Adrenal gland (tissue), 19 donors: ENCODE measurements at places on chromosomes 5 and 9.

GRCh38 chr9:131419026-131419614 lies 25.2 kb downstream of the PRRC2B start:
- no peak for DNase-seq

- no peak for DNase-seq
Measured at GRCh38 chr5:162769019-162769418, 668.4 kb upstream of the CCNG1 start.

DNA sequence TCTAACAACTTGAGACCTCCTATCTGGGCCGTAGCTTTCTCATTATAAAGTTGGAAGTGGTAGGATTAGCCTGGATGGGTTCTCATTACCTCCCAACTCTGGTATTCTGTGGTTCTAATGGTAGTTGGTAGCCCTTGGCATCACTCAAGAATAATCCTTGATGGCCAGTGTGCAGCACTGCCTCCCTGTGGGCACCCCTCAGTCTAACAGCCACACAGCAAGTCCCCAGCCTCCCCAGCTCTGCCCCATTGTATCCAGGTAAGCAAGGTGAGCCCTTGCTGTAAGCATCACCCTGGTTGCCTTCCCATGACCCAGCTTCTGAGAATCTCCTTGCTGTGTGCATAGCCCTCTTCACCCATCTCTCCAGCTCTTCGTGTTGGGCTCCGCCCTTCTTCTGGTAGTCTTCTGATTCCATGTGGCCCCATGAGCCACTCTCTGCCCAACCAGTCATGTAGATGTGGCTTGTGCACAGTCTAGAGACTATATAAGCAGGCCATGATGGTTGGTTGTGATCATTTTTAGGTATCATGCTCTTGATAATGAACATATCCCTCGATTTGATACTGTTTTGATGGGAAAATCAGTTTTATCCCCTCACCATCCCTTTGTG lies 57.6 kb upstream of the GRHPR start:
- no peak for DNase-seq

GRCh38 chr5:160500786-160501779 lies 79.4 kb downstream of the PTTG1 start:
- DNase-seq, result peak; percentile 36

DNA sequence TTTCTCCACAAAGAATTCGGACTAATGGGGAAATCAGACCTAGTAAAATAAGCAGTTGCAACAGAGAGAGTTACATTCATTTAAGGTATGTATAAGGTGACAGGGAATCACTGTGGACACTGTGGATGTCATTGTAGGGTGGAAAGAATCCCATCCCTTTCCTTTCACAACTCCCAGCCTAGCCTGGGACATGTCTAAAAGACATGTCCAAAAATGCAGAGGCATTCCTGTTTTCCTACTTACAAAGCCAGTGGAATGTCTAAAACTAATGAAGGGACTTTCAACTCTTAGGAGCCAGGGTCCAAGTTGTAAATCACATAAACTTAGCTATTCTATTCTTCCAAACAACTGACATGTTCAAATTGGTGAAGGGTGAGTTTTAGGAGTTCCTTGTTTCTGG lies 511.0 kb downstream of the PRELID2 start:
- DNase-seq, result no peak

- no peak for DNase-seq
Measured at GRCh38 chr5:16888694-16889124, 47.4 kb downstream of the MYO10 start.

DNA sequence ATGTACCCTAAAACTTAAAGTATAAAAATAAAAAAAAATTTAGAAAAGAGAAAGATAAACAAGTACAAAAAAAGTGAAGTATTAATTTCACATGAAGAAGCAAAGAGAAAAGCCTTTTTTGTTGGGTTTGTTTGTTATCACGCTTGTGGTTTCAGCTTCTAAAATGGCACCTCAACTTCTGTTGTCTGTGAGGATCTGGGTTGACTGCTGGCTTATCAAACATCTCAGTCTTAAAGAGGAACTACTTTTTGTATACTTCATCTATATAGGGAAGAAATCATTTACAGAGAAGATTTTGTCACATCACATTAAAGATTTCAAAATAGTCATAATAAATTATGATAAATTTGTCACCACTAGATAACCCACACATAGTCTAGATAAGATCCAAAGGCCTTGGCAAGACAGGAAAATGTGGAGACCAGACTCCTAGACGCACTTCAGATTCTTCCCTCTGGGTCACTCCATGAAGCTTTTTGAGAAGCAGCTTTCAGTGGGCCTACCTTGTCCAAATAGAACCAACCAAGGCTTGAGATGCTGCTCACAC lies 8.8 kb upstream of the ADGRV1 start:
- DNase-seq, result no peak

GRCh38 chr5:111857623-111858022 lies 100.6 kb upstream of the NREP start:
- no peak for DNase-seq

DNA sequence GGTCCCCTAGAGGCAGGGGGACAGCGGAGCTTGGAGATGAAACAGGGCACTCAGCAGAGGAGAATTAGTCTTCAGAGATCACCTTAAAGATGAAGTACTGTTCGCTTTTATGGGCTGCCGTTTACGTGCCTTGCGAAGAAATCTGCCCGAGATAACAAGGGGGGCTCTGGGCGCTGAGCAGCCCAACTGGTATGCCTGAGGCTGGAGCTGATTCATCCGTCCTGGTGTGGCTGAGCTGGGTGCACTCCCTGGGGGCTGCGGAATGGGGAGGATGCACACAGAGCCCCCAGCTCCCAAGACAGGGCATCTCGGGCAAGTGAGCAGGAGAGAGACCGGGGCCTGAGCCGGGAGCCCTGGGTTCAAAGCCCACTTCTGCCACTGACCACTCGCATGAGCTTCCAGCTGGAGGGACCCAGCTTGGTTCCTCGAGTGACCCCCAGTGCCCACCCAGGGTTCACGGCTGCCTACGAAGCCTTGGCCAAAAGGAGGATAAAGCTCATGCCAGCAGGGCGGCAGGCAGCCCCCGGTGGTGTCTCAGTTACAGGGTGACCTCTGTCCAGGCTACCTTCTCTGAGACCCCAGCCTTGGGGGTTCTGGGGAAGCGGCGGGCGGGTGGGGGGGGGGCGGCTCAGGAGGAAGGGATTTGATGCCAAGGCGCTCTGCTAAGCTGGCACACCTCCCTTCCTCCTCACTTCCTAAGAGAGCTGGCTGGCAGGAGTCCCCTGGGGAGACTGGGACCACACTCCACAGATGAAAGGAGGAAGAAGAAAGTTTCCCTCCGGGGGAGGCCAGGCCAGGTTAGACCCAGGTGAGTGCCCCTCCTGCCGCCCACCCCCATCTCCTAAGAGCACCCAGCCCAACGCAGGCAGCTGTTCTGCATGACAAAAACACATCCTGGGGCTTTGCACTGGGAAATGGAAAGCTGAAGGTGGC lies 5.7 kb downstream of the FIBCD1 start:
- DNase-seq, result no peak

DNA sequence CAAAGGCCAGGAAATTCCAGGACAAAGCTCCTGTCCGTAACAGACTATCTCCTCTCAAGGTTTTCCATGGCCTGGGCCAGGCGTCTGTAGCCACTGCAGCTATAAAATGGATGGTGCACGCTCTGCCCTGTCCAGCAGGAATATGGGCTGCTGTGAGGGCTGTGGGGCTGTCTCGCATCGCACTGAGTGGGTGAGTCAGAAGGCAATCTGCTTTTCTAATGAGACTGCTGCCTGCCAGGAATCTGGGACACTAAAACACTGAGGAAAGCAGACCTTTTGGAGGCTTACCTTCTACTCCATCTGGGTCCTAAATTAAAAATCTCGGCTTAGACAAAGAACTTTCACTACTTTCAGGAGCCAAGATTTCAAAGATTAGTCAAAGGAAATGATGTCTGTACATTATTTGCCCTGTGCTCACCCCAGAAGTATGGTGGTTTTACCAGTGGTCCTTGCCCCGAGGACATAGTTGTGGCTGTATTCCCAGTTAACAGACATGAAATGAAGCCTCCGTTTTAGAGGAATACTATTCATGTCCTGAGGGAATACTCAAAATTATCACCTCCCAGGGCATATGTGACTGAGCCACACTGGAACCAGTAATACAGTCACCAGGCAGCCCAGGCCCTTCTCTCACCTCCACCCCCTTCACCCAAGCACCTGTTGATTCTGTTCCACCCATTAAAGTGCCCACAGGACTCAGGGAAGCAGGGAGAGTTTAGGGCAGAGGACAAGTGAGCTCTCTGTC lies 56.4 kb downstream of the PFDN1 start:
- peak; percentile 84 for DNase-seq

DNA sequence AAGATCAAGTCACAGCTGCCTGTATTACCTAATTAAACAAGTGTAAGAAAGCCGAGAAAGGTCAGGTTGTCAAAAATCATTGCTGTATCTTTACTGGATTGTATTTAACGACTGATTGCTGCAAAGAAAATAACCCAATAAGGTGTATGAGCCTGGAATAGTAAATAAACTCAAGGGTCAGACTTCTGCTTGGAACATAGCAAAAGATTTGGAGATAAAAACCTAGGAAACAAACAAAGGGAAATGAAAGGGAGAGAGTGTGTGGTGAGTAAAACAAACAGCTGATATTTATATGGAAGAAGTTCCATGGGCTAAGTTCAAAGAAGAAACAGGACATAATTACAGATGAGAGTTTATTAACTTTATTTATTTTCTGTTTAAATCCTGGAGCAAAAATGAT lies 354.0 kb downstream of the TLR4 start:
- DNase-seq, result no peak

DNA sequence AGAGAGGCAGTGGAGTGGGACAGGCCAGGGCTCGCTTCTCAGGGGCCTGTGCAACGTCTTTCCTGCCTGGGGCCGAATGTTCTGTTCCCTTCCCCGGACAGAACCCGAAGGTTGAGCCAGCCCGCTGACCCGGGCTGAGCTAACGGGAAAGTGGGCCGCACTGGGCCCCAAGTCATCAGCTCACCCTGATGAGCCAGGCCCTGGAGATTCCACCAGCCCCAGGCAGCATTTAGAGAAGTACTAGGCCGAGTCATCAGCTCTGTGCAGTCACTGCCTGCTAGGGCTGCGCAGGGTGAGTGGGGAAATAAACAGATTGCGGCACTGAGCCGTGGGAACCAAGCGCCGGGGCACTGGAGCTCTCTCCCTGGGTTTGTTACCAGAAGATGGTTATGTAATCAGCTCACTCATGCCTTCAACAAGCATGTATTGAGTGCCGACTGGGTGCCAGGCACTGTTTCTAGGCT lies 29.1 kb upstream of the DUSP1 start:
- peak; percentile 77 for DNase-seq

- peak; percentile 65 for DNase-seq
Measured at GRCh38 chr9:33202552-33203201, 35.5 kb upstream of the B4GALT1 start.

DNA sequence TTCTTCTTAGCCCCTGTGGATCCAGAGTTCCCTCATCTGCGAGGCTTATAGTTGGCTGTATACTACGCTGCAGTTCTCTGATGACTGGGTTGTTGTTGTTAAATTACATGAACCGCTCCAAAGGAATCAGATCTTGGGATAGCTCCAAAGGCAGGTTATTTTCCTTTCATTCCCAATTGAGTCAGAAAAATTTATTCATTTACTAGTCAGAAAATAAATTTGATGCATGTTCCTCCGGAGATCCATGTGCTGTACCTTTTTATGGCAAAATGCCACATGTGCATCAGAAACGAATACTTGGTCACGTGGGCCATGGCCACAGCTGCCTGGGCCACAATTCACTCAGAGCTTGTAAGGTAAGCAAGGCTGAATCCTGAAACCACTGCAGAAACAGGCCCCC lies 304.0 kb downstream of the NR2F1-AS1 start:
- DNase-seq, result no peak

DNA sequence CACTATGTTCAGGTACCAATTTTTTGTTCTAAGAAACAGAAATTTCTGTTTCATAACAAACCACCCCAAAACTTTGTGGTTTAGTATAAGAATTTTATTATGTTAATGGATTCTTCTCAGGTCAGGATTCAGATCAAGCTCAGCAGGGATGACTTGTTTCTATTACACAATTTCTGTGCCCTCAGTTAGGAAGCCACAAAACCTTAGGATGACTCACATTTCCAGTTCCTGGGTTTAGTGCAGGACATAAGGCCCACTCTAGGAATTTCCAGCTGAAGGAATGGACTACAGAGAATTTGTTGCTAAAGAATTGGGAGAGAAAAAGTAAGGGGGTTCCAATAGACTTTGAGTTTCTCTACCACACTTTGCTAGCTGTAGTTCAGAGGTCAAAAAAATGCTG lies 629.3 kb downstream of the ANXA1 start:
- DNase-seq, result no peak

DNA sequence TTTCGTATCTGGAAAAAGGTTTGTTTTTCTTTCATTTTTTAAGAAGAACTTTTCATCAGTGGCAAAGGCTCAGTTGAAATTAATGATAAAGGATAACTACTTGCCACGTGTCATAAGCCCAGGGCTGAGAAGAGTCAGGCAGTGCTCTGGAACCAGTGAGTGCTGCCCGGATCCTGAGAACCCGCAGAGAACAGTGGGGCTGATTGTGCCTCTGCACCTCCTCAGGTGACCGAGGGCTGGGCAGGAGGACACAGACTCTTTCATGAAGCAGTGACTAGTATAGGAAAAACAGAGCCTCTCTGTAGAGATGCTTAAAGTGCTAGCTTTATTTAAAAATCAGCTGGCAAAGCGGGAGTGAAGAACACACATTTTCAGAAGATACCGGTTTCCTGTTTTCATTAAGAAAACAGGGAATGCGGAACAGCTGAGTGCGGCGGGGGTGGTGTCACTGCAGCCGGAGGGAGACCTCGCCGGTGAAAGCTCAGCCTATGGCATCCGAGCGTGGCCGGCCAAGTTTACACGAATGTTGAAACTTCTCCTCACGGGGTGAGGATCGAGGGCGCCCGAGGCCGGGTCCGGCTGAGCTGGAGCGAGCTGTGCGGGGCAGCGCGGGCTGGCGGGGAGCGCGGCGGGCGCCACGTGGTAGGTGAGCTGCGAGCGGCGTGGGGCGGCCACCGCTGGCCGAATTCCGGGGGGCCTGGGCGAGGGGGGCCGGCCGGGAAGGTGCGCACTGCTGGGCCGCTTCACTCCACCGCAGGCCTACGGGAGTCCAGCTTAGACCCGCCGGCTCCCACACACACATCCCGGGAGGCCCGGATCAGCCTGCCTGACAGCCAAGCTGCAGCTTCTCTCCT lies 134.7 kb upstream of the DMRT1 start:
- peak; percentile 78 for DNase-seq

GRCh38 chr9:114348906-114349482 lies 19.3 kb downstream of the ORM2 start:
- peak; percentile 94 for DNase-seq

GRCh38 chr9:79116709-79117108 lies 455.1 kb upstream of the TLE4 start:
- no peak for DNase-seq

DNA sequence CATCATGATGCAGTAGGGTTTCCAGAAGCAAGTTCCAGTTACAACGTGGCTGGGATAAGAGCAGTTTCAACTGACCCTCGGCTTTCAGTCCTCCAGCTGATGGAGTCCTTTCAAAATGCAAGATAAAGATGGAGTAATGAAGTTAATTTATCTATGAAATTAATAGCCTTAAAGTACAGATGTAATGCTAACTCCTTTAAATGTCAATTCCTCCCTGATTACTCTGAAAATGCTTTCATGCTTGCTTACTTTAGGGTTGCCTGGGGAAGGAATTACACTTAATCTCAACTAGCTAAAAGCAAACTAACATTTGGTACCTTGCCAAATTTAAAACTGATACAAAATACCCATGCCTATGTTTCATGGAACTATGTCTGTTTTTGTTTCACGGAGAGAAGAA lies 178.4 kb downstream of the KIAA0825 start:
- DNase-seq, result no peak

GRCh38 chr5:149150457-149150856 lies 9.2 kb downstream of the ABLIM3 start:
- no peak for DNase-seq

- DNase-seq, result peak; percentile 26
Measured at GRCh38 chr5:157342822-157343402, 77.0 kb downstream of the CYFIP2 start.
